ENCODE measurements at places on chromosomes 2 and 18.

DNA sequence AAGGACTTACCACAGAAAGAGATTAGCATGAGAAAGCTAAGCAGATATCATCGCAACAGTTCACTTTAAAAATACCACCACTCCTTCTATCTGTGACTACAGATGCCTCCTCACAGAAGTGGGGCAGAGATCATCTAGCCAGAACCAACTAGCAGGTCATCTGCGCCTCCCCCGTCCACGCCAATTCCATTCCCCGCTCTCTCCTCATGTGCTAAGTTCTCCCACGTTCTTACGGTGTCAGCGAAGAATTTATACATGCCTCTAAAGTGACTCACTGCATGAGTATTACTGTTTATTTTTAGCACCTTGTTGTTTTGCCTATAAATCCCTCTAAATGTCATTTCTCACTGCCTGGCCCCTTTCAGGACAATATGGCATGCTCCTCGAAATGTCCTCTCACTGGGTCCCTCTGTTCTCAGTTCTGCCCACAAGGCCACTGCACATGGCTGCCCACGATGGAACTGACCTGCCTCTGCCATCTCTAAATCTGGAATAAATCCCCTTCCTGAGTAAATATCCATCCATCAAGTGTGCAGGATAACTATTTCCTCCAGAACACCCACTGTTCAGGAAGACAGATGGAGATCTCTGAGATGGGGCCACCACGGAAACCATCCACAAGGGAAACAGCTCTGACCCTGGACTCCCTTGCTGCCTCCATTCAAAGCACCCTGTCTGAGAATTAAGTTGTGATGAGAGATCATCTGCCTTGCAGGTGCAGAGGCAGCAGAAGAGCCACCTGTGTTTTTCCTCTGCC, 137.7 kb downstream of the IRS1 start:
- no peak for DNase-seq

DNA sequence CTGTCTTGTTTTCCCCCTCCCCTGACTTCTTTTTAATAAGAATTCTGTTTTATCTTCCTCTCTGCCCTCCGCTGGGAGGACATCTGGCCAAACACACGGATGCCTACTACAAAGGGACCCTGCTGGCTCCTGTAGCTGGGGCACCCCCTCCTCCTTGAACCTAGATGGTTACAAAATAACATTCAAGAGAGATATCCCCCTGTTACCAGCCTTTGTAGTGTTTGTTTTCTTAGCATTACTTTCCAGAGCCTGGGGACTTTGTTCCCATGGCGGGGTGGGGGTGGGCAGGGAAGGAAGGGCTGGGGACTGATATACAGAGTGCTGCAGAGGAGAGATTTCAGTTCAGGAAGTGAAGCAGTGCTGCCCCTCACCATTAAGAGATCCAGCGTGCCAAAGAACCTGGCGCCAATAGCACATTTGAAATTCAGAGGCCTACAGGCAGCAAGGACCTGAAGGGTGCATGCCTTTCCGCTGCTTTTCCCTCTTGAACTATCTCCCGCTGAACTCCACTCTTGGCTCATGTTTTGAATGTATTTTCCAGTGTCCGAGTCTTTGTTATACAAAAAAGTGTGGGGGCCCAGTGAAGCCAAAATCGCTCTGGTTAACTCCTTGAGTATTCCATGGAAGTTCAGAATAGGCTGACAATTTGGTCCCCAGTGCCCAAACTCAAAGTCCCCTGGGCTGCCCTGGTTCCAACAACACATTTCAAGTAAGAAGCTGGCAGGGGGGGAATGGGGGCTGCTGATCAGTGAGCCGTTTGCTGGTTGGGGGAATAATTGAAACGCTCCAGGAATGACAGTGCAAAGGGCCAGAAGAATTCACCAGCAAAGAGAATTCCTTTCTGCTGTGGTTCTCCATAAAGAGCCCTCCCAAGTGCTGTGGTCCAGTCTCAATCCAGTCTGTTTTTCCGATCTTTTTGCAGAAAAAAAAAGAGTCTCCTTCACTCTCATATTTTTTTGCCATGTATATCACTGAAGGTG, 94.8 kb upstream of the THOC1 start:
- DNase-seq = no peak

DNA sequence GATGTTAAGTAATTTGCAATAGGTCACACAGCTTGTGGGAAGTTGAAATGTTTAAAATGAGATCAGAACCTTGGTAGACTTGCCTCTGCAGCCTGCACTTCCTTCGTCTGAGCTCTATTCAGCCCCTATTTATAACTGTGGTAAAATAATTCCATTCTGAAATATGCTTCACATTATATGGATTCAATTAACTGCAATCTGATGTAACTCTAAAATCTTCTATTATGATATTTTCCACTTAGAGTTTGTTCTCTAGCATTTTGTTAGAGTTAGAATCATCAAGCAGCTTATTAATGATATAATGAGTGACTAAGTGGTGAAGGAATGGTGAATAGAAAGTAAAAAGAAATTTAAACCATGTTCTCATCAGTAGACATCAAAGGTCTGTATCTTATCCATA, 139.6 kb upstream of the ARHGAP28 start:
- no peak for DNase-seq

- DNase-seq = no peak
These were observed 68.1 kb downstream of the TMEM247 start for GRCh38 chr2:46547223-46548102.

DNA sequence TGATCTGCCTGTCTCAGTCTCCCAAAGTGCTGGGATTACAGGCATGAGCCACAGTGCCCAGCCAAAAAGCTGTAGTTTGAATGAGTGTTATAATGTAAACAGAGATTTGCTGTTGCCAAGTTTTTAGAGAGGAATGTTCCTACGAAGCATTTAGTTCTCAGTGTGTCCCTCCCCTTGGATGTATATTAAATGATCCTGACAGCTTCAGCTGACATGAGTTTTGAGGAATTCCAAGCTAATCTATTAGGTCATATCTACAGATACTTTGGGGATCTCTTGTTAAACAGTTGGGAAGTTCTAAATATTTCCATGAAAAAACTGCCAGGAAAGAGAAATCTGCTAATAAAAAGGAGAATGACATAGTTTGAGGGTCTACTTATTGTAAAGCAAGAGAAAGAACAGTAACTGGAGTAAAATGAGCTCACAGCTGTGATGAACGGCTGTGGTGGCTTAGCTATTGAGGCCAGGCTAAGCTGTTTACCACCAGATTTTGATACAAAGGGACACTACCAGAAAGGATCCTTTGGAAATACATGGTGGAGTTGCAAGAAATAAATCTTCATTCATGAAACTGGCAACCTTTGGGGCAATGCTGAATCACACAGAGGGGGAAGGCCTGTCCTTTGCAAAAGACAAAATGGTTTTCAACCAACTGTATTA, 2.6 kb upstream of the STON1 start:
- DNase-seq = no peak

- no peak for DNase-seq
These were observed 70.8 kb upstream of the STK17B start for GRCh38 chr2:196242131-196242620.

GRCh38 chr2:105924932-105925331, 180.2 kb downstream of the NCK2 start:
- DNase-seq = no peak

- DNase-seq = no peak
These were observed 392.9 kb upstream of the CRIM1 start for GRCh38 chr2:35962585-35963146.

DNA sequence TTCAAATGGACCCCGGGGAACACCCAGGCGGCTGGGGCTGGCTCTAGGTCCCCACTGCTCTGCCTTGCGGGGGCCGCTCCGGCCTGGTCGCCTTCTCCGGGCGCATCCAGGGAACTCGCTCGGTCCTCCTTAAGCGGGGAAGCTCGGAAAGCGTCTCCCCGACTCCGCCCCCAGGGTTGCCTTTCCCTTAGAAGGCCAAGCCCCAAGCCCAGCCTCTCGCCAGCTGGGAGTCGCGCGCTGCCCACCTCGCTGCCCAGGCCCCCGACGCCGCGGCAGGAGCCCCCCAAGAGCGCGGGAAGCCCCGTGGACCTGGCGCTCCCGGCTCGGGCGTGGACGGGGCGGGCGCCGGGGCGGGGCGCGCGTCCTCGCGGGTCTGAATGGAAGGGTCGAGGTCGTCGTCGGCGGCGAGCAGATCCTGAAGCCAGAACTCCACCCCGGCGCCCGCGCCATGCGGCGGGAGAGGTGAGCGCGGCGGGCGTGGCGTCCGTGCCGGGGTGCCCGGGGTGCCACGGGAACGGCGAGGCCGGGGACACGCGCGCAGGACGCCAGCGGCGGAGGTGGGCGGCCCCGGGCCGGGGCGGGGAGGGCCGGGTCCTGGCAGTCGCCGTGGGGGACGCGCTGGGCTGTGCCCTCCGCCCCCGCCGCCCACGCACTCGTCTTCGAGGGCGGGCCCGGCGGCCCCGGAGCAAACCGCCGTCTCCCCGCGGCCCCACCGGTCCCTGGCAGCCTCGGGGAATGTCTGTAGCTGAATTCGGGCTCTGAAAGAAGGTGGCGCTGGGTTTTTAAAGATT, at the start of gene BOK:
TSS of gene BOK (plus strand) at position 214 of the 791 bp plus-strand sequence. CDS start 739 bp downstream, outside the sequence.
- DNase-seq = no peak

GRCh38 chr18:57959278-57959677, 84.7 kb upstream of the NEDD4L start:
- DNase-seq = no peak
